ENCODE measurements at places on chromosomes 7 and 10. TPM values are rescaled to one million over a fixed set of nuclear protein-coding genes. Genes with fewer than 3 reads are reported as not detected.

SPOCK2 gene
- total RNA-seq: 3.0 TPM

KMT2C gene
- 71.1 TPM for total RNA-seq

GRCh38 chr10:6312636-6313035 lies 109.9 kb downstream of the PFKFB3 start:
- no peak overlapping the region for H3K4me3 ChIP-seq
- H3K27me3 ChIP-seq: no peaks in the 10 kb centered on the region
- no peak overlapping the region for H3K27ac ChIP-seq

GRCh38 chr10:49743464-49744075 lies 18.6 kb downstream of the OGDHL start:
- no peak for DNase-seq
- H3K27ac ChIP-seq: no peak overlapping the region
- H3K36me3 ChIP-seq: 0 out of 2 replicates have a peak, but pooled peaks cover 1% of the 10 kb centered on the region
- no peaks in the 10 kb centered on the region for H3K4me1 ChIP-seq

DNA sequence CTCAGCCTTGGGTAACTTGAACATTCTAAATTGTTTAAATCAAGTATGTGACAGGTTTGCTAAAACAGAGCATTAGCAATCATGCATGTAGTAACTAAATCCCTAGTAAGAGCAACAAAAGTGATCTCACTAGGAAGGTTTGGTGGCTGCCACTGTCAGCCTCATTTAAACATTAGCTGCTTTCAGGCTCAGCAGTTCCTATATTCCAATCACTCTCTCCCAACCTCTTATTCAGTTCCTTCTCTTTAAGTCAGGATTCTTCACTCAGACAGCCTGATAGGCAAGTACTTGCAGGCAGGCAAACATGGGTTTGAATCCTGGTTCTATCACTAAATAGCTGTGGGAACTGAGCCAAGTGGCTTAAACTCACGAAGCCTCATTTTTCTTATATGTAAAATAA lies 3.6 kb downstream of the CREB3L2 start:
- no peak overlapping the region for H3K27ac ChIP-seq
- DNase-seq: no peak
- H3K4me1 ChIP-seq: peaks cover 41% of the 10 kb centered on the region

STAM gene
- 59.1 TPM for total RNA-seq
